Naive thymus-derived CD8-positive, alpha-beta T cell (primary cell): ENCODE measurements at places on chromosomes 12 and 14. TPM values are rescaled to one million over a fixed set of nuclear protein-coding genes. Genes with fewer than 3 reads are reported as not detected.

DNA sequence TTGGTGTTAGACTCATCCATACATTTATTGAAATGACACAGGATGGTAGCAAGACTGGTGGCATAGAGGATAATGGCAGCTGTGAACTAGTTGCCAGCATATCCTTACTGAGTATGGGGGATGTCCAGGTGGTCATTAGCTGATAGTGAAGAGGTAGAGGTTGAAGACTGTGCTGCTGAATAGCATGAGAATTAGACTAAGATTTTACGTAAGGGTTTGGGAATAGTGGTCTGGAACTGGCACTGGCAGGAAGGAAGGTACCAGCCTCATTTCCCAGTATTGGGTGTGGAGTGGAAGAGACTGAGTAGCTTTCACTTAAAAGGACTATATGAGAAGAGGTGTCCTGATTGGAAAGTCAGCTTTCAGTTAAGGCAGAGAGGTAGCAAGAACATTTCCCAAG, 6.5 kb downstream of the ERC1 start:
- no peak for DNase-seq
- H3K27ac ChIP-seq, result no peak overlapping the region
- no peak overlapping the region for H3K4me3 ChIP-seq
- H3K36me3 ChIP-seq, result peaks cover 5% of the 10 kb centered on the region
- no peaks in the 10 kb centered on the region for H3K27me3 ChIP-seq
- peaks cover 40% of the 10 kb centered on the region for H3K4me1 ChIP-seq

- H3K36me3 ChIP-seq, result peaks cover 76% of the 10 kb centered on the region
- H3K27ac ChIP-seq, result no peak overlapping the region
- peaks cover 9% of the 10 kb centered on the region for H3K4me1 ChIP-seq
- DNase-seq, result no peak
- H3K4me3 ChIP-seq, result no peak overlapping the region
Observed at GRCh38 chr14:31122098-31122611, 85.4 kb downstream of the HECTD1 start.

- no peak overlapping the region for H3K27ac ChIP-seq
- no peaks in the 10 kb centered on the region for H3K4me1 ChIP-seq
- H3K27me3 ChIP-seq, result peaks cover 32% of the 10 kb centered on the region
- H3K36me3 ChIP-seq, result no peaks in the 10 kb centered on the region
- no peak overlapping the region for H3K4me3 ChIP-seq
- no peak for DNase-seq
Observed at GRCh38 chr12:97324471-97324870, 138.1 kb upstream of the RMST start.

- H3K27ac ChIP-seq, result no peak overlapping the region
- H3K36me3 ChIP-seq, result no peaks in the 10 kb centered on the region
- no peaks in the 10 kb centered on the region for H3K27me3 ChIP-seq
- H3K4me1 ChIP-seq, result peaks cover 17% of the 10 kb centered on the region
Observed at GRCh38 chr12:89821896-89822295, 113.3 kb upstream of the ATP2B1 start.

GRCh38 chr14:54848910-54849309, 53.7 kb downstream of the GCH1 start:
- peaks cover 35% of the 10 kb centered on the region for H3K36me3 ChIP-seq
- no peak for DNase-seq
- no peak overlapping the region for H3K27ac ChIP-seq
- H3K27me3 ChIP-seq, result no peaks in the 10 kb centered on the region
- no peak overlapping the region for H3K4me3 ChIP-seq

GRCh38 chr12:120943482-120943881, 34.9 kb upstream of the HNF1A start:
- H3K27me3 ChIP-seq, result no peaks in the 10 kb centered on the region
- H3K4me1 ChIP-seq, result peaks cover 2% of the 10 kb centered on the region
- no peak overlapping the region for H3K27ac ChIP-seq
- no peak for DNase-seq

- no peak overlapping the region for H3K4me3 ChIP-seq
- DNase-seq, result no peak
- peaks cover 9% of the 10 kb centered on the region for H3K4me1 ChIP-seq
Observed at GRCh38 chr14:98954349-98955000, 317.5 kb downstream of the BCL11B start.

DNA sequence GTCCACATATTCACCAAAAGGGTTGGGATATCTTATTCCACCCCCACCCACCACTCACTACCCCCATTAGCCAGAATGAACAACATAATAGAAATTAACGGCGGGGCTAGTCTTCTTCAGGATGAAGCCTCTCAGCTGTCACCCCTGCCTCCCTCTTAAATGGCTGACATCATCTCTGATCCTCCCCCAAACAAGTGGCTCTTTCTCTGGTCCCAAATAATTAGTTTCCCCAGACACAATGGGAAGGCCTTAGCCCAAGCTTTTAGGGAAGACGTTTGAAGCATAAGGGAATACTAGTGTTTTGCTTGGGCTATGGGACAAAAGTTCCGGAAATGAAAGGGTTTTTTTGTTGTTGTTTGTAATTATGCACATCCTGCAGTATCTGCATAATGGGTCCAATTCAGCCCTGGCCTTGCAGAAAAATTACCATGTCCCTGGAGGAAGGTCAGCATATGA, 13.8 kb downstream of the STON2 start:
- H3K27ac ChIP-seq, result no peak overlapping the region
- H3K27me3 ChIP-seq, result peaks cover 19% of the 10 kb centered on the region
- DNase-seq, result no peak
- H3K36me3 ChIP-seq, result no peaks in the 10 kb centered on the region
- no peak overlapping the region for H3K4me3 ChIP-seq
- H3K4me1 ChIP-seq, result no peaks in the 10 kb centered on the region

DNA sequence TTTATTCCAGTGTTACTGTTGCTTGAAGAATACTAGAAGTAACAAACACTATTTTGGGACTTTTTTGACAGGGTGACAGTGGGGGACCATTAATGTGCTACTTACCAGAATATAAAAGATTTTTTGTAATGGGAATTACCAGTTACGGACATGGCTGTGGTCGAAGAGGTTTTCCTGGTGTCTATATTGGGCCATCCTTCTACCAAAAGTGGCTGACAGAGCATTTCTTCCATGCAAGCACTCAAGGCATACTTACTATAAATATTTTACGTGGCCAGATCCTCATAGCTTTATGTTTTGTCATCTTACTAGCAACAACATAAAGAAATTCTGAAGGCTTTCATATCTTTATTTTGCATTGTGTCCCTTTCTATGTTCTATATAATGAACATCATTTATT, 44.5 kb downstream of the TMPRSS12 start:
- no peak overlapping the region for H3K4me3 ChIP-seq
- no peaks in the 10 kb centered on the region for H3K4me1 ChIP-seq
- no peak for DNase-seq
- H3K36me3 ChIP-seq, result no peaks in the 10 kb centered on the region

DNA sequence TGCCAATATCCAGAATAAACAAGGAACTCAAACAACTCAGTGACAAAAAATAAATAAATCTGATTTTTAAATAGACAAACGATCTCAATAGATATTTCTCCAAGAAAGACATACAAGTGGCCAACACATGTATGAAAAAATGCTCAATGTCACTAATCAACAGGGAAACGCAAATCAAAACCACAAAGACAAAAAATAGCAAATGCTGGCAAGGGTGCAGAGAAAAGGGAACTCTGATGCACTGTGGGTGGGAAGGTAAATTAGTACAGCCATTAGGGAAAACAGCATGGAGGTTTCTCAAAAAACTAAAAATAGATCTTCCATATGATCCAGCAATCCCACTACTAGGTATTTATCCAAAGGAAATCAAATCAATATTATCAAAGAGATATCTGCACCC, 3.5 kb upstream of the EIF5 start:
- H3K4me3 ChIP-seq, result no peak overlapping the region
- no peaks in the 10 kb centered on the region for H3K27me3 ChIP-seq
- no peak for DNase-seq
- peaks cover 6% of the 10 kb centered on the region for H3K36me3 ChIP-seq

DNA sequence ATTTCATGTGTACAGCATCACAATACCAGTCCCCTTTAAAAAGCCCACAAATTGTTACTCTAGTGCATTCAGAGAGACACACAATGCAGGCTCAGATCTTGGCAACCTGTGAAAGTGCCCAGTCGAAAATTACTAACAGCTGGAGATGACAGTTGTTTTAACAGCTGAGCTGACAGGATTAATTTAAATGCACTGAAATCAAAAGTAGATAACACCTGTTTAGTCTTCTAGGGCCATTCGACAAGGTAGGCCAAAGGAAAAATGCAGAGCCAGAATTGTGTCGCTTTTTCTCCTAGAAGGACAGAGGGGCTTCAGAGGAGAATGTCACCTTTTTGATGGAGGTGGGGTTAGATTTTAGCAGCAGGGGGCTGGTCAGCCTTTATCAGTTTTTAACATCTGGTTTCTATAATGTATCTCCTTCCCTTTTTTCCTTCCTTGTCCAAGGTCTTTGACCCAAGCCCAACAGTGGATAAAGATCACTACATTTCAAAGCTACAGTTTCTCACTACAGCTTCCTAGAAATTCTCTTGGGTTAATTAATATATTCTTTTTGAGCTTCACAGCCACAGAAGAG, 139.1 kb downstream of the SOX5 start:
- no peak overlapping the region for H3K4me3 ChIP-seq
- no peak overlapping the region for H3K27ac ChIP-seq
- no peak for DNase-seq
- H3K4me1 ChIP-seq, result no peaks in the 10 kb centered on the region
- peaks cover under 1% of the 10 kb centered on the region for H3K36me3 ChIP-seq

GRCh38 chr14:105299654-105300541, 903 bp downstream of the BRF1 start:
- peak; percentile 24 for DNase-seq
- no peaks in the 10 kb centered on the region for H3K36me3 ChIP-seq
- no peaks in the 10 kb centered on the region for H3K27me3 ChIP-seq
- H3K4me1 ChIP-seq, result peaks cover 26% of the 10 kb centered on the region
- peak overlapping the region; percentile 95 for H3K27ac ChIP-seq

GRCh38 chr14:77601846-77602619, 14.4 kb downstream of the SPTLC2 start:
- no peaks in the 10 kb centered on the region for H3K27me3 ChIP-seq
- peaks cover 22% of the 10 kb centered on the region for H3K4me1 ChIP-seq
- no peak for DNase-seq
- H3K27ac ChIP-seq, result peak overlapping the region; percentile 78
- peaks cover under 1% of the 10 kb centered on the region for H3K36me3 ChIP-seq
- peak overlapping the region; percentile 29 for H3K4me3 ChIP-seq

DNA sequence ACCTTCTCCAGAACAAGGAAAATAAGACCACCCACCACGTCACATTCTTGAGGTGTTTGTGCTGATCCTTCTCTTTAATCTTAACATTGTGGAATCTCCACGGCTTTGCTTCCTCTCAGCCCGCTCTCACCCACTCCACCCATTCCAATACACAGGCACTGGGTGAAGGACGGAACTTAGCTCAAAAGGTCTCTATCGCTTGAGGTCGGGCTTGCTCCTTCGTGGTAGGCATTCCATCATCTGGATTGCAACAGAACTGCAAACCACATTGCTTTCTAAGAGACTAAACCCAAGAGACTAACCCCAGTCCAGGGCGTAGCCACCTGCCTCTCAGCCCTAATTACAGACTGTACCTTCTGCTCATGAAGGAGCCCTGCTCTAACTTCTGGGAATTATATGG, 24.0 kb upstream of the MDM2 start:
- H3K4me3 ChIP-seq, result no peak overlapping the region
- no peaks in the 10 kb centered on the region for H3K27me3 ChIP-seq
- H3K27ac ChIP-seq, result no peak overlapping the region
- H3K4me1 ChIP-seq, result no peaks in the 10 kb centered on the region
- H3K36me3 ChIP-seq, result peaks cover 4% of the 10 kb centered on the region
- no peak for DNase-seq

DNA sequence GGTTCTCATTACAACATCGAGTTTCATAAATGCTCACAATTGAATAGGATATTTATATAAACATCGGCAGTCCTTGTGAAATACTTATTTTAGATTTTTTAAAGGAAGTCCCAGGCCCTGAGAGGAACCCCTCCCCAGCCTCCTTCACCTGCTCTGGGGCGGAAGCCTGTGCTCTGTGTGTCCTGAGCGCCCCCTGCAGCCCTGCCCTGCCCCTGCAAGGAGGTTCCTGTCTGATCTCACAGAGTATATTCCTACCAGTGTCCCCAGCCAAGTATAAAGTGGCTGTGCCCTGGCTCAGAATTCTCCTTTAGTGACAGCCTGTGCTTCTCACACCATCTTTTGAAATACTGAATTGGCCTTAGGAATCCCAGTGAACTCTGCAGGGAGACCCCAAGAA, 659.5 kb downstream of the TMEM121 start:
- H3K27me3 ChIP-seq, result peaks cover 2% of the 10 kb centered on the region
- peak overlapping the region; percentile 71 for H3K4me3 ChIP-seq
- peak; percentile 83 for DNase-seq
- no peaks in the 10 kb centered on the region for H3K36me3 ChIP-seq
- peak overlapping the region; percentile 91 for H3K27ac ChIP-seq

DNA sequence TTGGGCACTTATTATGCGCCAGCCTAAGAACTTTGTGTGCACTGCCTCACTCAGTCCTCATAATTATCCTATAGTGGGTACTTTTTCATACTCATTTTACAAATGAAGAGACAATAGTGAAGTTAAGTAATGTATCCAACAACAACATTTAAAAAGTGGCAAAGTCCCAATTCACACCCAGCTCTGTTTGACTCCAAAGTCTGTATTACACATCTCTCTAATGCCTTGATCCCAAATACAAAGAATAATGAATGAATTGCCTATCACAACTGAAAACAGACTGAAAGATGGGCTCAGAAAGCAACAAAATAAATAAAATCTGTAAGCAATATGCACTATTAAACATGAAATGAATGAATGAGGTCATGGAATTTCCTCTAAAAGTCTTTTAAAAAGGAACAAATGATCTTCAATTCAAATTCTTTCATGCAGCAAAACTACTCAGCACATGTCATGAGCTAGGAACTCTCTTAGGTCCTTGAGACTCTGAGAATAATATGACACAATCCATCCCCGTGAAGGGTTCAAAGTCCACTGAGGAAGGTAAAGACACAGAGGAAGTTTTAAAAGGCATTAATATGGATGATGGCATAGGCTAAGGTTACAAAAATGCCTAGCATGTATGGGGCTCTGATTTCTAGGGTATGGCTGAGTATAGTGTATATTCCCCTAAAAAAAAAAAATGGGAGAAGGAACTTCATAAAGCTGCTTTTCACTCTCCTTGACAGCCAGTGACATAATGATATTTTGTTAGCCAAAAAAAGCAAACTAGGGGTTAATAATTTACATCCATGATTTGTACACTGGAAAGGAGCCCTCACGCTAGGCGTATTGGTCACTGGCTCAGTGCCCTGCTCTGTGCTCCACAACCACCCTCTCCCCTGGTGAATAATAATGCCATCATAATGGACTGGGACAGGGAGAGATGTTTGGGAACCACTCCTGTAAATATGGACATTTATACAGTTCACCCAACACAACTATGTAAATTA, 103.4 kb downstream of the SLC2A13 start:
- no peak overlapping the region for H3K27ac ChIP-seq
- no peak overlapping the region for H3K4me3 ChIP-seq
- DNase-seq, result no peak
- H3K36me3 ChIP-seq, result peaks cover 31% of the 10 kb centered on the region
- H3K27me3 ChIP-seq, result no peaks in the 10 kb centered on the region

GRCh38 chr12:6574576-6575295, 6.6 kb upstream of the NOP2 start:
- no peak overlapping the region for H3K4me3 ChIP-seq
- peaks cover 31% of the 10 kb centered on the region for H3K36me3 ChIP-seq
- no peak for DNase-seq
- H3K27ac ChIP-seq, result no peak overlapping the region
- no peaks in the 10 kb centered on the region for H3K27me3 ChIP-seq

Gene PTPRR
- not detected for total RNA-seq

Gene PIANP
- 1.2 TPM for total RNA-seq

Gene FBLN5
- 7.2 TPM for total RNA-seq

Gene MAPK1IP1L
- total RNA-seq, result 75.4 TPM

Gene LYZ
- 7.3 TPM for total RNA-seq

Gene TMEM30B
- total RNA-seq, result 3.5 TPM

Gene PDE3A
- not detected for total RNA-seq

Gene NAV3
- total RNA-seq, result not detected
